Neural crest cell (in vitro differentiated cells): ENCODE measurements at places on chromosomes 5 and 9.

- DNase-seq: no peak
Measured at GRCh38 chr9:87792831-87793288, 66.9 kb downstream of the CTSL start.

DNA sequence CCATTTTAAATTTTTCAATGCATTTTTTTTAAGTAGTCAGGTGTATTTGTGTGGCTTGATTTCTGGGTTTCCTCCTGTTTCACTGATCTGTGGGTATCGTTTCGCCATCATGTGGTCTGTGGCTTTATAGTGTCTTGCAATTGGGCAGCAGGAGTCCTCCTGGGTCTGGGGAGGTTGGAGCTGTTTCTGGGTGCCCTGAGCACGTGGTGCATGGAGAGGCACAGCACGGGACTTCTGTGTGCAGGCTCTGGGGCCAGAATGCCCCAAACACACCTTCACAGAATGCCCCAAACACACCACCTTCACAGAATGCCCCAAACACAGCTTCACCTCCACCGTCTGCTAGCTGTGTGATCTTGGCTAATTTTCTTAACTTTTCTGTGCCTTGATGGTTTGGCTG is 82.6 kb upstream of the COL5A1 start:
- no peak for DNase-seq

DNA sequence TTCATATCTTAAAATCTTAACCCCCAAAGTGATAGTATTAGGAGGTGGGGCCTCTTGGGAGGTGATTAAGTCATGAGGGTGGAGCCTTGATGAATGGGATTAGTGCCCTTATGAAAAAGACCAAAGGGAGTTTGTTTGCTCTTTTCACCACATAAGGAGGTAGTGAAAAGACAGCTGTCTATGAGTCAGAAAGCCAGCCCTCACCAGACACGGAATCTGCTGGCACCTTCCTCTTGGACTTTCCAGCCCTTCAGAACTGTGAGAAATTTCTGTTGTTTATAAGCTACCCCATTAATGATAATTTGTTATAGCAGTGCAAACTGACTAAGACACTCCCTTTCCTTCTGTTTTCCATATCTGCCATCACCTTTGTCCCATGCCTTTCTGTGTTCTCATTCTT is 20.8 kb downstream of the IFNB1 start:
- no peak for DNase-seq

DNA sequence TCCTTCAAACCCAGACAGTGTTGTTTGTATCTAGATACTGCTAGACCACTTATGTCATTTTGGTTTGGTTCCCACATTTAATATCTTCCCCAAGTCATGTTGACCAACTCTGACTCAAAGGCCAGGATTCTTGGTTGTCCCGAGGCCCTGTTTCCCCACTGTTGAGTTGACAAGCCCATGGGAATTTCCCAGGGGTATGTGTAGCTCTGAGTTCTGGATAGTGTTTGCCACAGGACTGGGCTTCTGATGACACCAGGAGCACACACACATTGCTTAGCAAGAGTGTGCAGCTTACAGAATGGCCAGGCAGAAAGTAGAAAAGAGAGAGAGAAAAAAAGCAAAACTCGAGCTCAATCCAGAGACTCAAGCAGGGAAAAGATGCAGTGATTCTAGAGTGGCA is 214.4 kb downstream of the NXNL2 start:
- no peak for DNase-seq
